ENCODE measurements at places on chromosomes 3 and 15.

DNA sequence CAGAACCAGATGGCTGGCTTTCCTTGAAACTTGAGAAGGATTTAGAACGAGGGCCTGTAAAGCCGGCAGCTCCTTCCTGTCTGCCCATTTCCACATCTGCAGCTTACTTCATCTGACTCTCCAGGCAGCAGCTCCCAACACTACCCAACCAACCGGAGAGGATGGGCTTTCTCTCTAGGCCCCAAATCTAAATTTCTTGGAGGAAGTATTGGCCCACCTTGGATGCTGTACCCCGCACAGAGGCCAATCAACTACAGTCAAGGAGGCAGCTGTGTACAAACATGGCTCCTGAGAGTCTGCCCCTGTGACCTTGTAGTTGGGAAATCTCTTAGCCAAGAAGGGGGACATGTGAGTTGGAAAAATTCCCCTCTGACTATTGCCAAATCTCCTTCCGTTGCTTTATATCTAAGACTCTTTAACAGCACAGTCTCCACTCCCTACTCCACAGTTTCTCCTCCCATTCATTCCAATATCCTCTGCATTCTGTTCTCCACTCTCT is 8.0 kb upstream of the ACAP2 start:
- no peak for DNase-seq

- DNase-seq = no peak
These were observed 34.9 kb upstream of the LIMD1 start for GRCh38 chr3:45559560-45560118.

DNA sequence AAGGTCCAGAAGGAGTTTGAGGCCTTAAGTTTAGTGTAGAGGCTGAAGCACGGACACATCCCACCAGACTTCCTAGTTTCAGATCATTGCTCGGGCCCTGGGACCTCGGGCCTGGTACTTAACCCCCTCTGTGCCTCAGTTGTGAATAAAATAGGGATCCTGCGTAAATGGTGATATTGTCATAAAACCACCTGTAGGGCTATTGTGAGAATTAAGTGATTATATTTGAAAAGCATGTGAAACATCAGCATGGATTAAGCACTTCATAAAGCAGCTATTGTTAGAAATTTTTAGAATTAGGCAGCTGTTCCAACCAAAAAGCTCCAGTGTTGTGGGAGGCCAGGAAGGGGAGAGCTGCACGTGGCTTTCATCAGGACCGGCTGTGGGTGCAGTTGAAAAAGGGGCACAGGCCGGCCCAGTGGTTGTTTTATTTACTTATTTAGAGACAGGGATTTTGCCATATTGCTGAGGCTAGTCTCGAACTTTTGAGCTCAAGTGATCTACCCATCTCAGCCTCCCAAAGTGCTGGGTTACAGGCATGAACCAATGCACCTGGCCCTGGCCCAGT is 4.4 kb downstream of the RCCD1 start:
- no peak for DNase-seq

GRCh38 chr15:54528021-54528420 is 549.8 kb downstream of the UNC13C start:
- no peak for DNase-seq

GRCh38 chr3:56879436-56880215 is 77.9 kb upstream of the ARHGEF3 start:
- no peak for DNase-seq
